Activated CD4-positive, alpha-beta T cell treated with anti-CD3 and anti-CD28 coated beads, Interleukin-2, amount 50 U/mL, for 16 hours (primary cell): ENCODE measurements at places on chromosomes 13 and 19.

GRCh38 chr13:63481334-63481733, 2065.7 kb upstream of the PCDH20 start:
- DNase-seq: no peak

GRCh38 chr13:60862036-60862435, 465.0 kb downstream of the TDRD3 start:
- DNase-seq: no peak

- DNase-seq: no peak
These were observed 68.2 kb downstream of the CDADC1 start for GRCh38 chr13:49315756-49316482.

DNA sequence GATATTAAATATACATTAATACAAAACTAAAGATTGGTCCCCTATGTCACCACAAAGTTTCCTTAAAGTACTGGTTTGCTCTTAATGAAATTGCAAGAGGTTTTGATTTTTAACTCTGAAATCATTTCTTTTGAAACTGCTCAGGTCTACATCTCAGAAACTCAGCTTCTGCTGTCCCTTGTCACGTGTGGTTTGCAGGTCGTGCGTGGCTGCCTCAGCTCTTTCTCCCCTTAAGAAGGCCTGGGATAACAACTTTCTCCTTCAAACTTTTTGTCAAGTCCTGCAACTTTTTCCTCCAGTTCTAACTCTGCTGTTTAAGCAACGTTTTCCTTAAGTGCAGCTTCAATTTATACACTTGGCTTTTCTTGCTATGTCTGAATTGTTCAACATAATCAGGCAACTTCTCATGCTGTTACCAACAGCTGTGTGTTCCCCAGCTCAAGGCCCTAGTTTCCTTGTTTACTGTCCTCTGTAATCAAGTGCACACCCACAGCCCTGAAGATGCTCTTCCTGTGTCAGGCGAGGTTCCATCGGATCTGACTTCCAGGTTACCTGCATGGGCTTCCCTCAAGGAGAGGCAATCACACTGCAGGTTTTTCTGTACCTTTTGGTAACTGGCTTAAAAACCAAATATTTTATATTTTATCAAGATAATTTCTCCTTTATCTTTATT, 13.5 kb downstream of the C13orf46 start:
- DNase-seq: no peak

DNA sequence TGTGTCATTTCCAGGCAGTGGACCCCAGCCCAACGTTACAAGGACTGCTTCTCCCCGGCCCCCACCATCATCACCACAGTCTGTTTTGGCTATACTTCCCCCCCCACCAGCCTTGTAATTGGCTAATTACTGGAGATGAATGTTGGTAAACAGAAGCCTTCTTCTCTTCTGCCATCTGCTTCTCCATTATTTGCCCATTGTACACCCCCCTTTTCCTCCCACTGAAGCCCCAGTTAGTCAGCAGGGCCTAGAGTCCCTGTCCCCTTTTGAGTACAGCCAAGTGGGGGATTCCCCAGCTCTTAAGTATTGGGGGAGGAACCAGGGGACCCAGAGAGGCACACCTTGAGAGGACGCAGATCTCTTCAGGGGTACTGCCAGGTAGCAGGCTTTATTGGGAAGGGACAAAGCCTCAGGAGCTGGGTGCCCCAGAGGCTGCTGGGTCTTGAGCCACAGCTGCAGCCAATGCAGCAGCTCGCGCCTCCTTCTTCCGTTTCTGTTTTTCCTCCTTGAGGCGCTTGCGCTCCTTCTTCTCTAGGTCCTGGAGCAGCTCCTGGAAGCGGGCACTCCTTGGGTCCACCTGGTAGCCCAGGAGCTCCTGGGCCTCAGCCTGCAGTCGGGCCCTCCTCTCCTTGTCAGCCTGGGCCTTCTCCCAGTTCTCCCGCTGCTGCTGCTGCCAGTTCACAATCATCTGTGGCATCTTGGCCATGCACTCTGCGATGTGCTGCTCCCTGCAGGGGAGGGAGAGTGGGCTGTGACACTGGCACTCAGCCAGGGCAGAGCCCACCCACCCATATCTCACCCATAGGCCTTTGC, 3.0 kb downstream of the GADD45GIP1 start:
- no peak for DNase-seq

DNA sequence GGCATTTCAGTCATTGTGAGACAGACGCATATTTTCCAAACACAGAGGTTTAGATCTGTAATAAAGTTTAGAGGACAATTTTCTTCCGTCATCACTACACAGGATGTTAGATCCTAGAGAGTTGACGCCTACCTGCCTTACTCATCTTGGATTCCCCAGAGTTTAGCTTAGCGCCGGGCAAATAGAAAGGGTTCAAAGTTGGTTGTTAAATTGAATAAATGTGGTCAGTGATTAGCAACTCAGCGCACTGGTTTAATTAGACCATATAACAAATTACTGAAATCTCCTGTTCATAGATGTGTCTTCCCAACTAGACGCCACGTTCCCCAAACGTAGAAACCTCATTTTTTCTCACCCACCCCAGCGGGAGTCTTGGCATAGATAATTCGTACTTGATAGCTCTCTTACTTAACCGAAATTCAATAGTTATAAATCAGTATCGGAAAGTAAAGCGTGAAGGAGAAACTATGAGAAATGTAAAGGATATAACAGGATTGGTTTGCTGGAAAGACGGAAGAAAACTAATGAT, 726 bp upstream of the UFM1 start:
- DNase-seq: peak; percentile 25
